ENCODE measurements at places on chromosomes 2 and 18. TPM values are rescaled to one million over a fixed set of nuclear protein-coding genes. Genes with fewer than 3 reads are reported as not detected.
A peak's percentile ranks its signal among the peaks of the same experiment; 100 is the strongest.

The SKOR2 gene
- total RNA-seq, result not detected

The MGAT4A gene
- 13.2 TPM for total RNA-seq

The MROH2A gene
- total RNA-seq, result not detected

GRCh38 chr2:151973013-151973900 lies 125.6 kb downstream of the CACNB4 start:
- no peak for DNase-seq
- peaks cover 10% of the 10 kb centered on the region for H3K4me1 ChIP-seq
- H3K4me3 ChIP-seq, result no peak overlapping the region
- H3K36me3 ChIP-seq, result no peaks in the 10 kb centered on the region

DNA sequence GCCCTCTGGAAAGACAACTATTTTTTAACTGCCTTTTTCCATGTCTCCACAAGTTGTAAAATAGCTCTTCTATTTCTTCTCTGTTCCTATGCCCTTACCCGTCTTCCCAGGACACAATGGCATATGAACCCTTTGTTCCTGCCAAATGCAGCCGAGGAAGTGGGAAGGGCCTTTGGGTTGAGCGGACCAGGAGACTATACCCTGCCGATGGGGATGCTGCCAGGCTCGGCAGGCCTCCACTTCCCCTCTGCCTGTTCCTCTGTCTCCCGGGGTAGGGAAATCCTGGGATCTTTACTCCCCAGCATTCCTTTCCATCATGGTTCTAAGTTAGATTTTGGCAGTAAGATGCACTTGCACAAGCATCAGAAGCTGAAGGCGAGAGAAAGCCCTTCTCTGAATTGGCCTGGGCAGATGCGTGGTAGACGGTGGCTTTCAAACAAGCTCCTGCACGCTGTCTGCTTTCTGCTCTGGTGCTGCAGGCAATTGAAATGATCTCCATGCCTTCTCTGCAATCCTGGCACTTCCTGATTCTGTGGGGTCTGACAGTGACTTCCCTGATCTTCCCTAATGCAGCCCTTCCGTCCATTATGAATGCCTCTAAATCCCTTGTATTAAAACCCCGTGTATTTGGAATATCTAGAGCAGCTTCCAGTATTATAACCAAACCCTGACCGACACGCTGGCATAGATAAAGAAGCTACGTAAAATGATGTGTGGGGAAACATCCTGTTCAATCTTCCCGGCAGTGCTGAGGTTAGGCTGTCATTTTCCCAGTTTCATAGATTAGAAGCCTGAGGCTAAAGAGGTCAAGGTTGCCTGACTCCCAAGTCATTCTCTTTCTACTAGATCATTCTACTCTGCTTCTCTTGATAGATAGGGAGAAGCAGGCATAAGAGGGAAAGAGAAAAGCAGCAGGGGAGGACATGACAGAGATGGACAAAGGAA lies 69.8 kb downstream of the MCFD2 start:
- no peaks in the 10 kb centered on the region for H3K36me3 ChIP-seq
- H3K27me3 ChIP-seq, result no peaks in the 10 kb centered on the region
- peak overlapping the region; percentile 91 for H3K27ac ChIP-seq
- DNase-seq, result peak; percentile 57
- H3K4me3 ChIP-seq, result no peak overlapping the region

DNA sequence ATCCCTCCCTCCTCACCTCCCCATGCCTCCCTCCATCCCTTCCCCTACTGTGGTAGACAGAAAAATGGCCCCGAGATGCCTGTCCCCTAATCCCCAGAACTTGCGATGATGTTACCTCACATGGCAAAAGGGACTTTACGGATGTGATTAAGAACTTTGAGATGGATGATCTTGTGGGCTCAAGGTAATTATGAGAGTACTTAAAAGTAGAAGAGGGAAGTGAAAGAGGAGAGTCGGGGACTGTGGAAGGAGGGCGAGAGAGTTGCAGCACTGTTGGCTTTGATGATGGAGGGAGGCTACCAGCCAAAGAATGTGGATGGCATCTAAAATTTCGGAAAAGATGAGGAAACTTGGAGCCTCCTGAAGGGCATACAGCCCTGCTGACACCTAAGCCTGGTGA lies 66.5 kb downstream of the AGAP1 start:
- DNase-seq, result no peak
- no peaks in the 10 kb centered on the region for H3K4me1 ChIP-seq
- H3K27me3 ChIP-seq, result no peaks in the 10 kb centered on the region
- H3K4me3 ChIP-seq, result no peak overlapping the region
- H3K36me3 ChIP-seq, result no peaks in the 10 kb centered on the region
- no peak overlapping the region for H3K27ac ChIP-seq

DNA sequence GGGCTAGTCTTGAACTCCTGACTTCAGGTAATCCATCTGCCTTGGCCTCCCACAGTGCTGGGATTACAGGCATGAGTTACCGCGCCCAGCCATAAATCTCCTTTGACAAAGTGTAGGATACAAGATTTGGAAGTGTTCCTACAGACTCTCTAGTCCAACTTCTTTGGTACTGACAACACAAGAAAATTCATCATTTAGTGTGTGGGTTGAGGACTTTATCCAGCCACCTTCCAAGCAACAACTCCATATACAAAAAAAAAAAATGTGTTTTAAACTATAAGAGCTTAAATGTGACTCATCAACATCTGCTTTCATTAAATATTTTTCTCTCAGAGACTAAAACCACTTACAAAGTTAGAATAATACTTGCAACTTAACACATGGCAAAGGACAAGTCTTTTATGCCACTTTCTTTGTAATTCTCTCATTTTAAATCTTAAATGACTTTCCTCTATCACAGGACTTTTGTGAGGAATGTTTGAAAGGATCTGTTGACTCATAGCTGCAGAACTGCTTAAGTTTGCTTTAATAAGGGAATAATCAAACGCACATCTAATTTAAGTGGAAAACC lies 46.2 kb upstream of the ITGAV start:
- H3K4me3 ChIP-seq, result no peak overlapping the region
- peak overlapping the region; percentile 77 for H3K27ac ChIP-seq
- no peaks in the 10 kb centered on the region for H3K36me3 ChIP-seq
- peaks cover 22% of the 10 kb centered on the region for H3K4me1 ChIP-seq
- DNase-seq, result no peak
- H3K27me3 ChIP-seq, result no peaks in the 10 kb centered on the region

GRCh38 chr18:56421647-56422046 lies 216.7 kb downstream of the TXNL1 start:
- no peaks in the 10 kb centered on the region for H3K4me1 ChIP-seq
- no peaks in the 10 kb centered on the region for H3K27me3 ChIP-seq
- no peak overlapping the region for H3K4me3 ChIP-seq
- no peaks in the 10 kb centered on the region for H3K36me3 ChIP-seq

- no peaks in the 10 kb centered on the region for H3K4me1 ChIP-seq
- H3K36me3 ChIP-seq, result no peaks in the 10 kb centered on the region
- no peak overlapping the region for H3K27ac ChIP-seq
- H3K27me3 ChIP-seq, result no peaks in the 10 kb centered on the region
These were observed 23.0 kb upstream of the MSGN1 start for GRCh38 chr2:17793296-17793695.

DNA sequence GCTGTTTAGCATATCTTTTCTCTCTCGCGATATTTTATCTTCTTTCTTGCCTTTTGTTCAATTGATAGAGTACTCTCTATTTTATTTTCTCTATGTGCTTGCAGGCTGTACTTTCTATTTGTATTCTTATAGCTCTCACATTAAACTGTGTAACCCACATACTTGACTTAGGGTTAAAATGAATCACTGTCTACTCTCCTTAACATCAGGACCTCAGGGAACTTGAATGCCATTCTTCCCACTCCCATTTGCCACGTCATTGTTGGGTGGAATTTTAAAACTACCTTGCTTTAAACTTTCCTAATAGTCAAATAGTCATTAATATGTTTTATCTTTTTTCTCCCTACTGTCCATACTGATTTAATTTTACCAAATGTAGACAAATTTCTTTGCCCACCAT lies 269.7 kb downstream of the ALPK2 start:
- H3K27me3 ChIP-seq, result no peaks in the 10 kb centered on the region
- no peaks in the 10 kb centered on the region for H3K36me3 ChIP-seq
- H3K27ac ChIP-seq, result no peak overlapping the region
- no peaks in the 10 kb centered on the region for H3K4me1 ChIP-seq
- DNase-seq, result no peak

GRCh38 chr2:22894761-22895160 lies 490.2 kb upstream of the KLHL29 start:
- H3K27me3 ChIP-seq, result no peaks in the 10 kb centered on the region
- no peaks in the 10 kb centered on the region for H3K4me1 ChIP-seq
- DNase-seq, result no peak

GRCh38 chr2:88059979-88060906 lies 4.7 kb upstream of the KRCC1 start:
- no peak overlapping the region for H3K4me3 ChIP-seq
- no peaks in the 10 kb centered on the region for H3K27me3 ChIP-seq
- no peak overlapping the region for H3K27ac ChIP-seq

DNA sequence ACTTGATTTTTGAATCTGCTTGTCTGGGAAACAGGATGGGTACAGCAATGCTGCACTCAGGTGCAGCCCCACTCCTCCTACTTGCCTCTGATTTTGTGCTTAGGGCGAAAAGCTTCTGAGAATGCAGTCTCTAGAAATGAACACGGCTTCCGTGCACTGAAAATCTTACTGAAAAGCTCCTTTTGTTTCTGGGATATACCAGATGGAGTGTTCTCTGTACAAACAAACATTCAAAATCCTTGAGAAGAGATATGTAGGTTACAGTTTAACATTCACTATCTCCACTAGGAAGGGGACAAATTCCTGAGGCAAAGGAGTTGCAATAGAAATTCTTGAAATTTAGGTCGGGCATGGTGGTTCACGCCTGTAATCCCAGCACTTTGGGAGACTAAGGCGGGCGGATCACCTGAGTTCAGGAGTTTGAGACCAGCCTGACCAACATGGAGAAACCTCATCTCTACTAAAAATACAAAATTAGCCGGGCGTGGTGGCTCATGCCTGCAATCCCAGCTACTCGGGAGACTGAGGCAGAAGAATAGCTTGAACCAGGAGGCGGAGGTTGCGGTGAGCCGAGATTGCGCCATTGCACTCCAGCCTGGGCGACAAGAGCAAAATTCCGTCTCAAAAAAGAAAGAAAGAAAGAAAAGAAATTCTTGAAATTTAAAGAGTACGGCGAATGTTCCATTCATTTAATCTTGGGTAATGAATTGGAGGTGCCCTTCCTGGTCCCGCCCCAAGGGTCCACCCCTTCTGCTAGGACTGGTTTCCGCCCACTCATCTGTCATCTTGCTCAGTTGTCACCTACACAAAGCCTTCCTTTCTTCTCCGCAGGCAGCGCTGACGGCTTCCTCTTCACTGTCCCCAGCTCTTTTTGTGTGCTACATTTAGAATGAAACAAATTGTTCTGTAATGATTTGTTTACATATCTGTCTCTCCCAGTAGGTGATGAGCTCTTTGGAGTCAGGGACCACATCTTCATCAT lies 92.4 kb downstream of the SOCS6 start:
- no peak for DNase-seq
- peak overlapping the region; percentile 9 for H3K27ac ChIP-seq
- no peak overlapping the region for H3K4me3 ChIP-seq
- no peaks in the 10 kb centered on the region for H3K4me1 ChIP-seq
- no peaks in the 10 kb centered on the region for H3K36me3 ChIP-seq
- H3K27me3 ChIP-seq, result no peaks in the 10 kb centered on the region

GRCh38 chr18:39840406-39840805 lies 2114.6 kb upstream of the PIK3C3 start:
- no peak for DNase-seq
- no peak overlapping the region for H3K4me3 ChIP-seq
- H3K27ac ChIP-seq, result no peak overlapping the region
- H3K4me1 ChIP-seq, result peaks cover 11% of the 10 kb centered on the region

DNA sequence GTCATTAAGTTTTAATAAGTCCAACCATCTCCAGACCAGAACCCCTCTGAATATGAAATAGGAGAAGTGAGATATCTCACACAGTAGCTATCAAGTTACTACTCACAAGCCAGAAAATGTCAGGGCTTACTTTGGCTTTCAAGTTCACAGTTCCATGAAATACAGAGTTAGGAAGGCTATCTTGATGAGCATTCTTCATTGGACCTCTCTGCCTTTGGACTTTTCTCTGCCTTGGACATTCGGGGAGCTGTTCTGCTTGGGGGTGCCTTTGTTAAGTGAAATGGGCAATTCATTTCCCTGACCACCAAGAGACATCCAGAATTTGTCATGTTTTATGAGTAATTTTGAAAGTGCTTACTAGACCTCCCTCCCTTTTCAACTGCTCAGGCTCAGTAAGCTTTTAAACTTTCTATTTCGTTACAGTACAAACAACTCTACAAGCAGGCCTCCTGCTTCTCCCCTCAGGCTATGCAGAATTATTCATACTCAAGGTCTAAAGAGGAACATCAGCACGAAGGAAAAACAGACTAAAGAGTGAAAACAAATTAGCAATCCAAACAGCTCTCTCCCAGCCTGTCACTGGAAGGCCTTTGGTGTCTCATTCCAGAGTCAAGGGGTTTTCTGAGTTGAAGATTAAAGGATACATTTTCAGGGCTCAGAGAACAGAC lies 95.3 kb downstream of the MREG start:
- H3K4me3 ChIP-seq, result no peak overlapping the region
- peaks cover 7% of the 10 kb centered on the region for H3K4me1 ChIP-seq
- no peak for DNase-seq
- H3K27ac ChIP-seq, result no peak overlapping the region
- H3K36me3 ChIP-seq, result no peaks in the 10 kb centered on the region

DNA sequence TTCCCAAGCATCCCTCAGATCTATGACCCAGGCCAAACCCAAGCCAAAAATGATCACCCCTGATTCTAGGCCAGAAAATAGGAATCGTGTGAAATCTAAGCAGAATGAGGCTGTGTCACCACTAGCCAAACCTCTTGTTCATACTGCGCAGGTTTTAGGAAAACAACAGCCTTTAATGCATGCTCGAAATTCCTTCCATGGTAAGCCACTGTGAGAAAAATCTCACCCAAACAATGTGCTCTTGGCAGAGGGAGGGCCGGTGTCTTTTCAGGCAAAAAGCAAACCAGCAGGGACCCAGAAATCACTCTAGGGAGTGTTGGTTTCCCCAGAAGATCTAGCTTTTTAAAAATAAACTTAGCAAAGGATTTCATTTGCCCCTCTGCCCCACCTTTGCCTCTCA lies 71.2 kb upstream of the FOSL2 start:
- no peaks in the 10 kb centered on the region for H3K36me3 ChIP-seq
- no peaks in the 10 kb centered on the region for H3K27me3 ChIP-seq
- DNase-seq, result no peak
- H3K4me3 ChIP-seq, result no peak overlapping the region
- H3K4me1 ChIP-seq, result peaks cover 41% of the 10 kb centered on the region

DNA sequence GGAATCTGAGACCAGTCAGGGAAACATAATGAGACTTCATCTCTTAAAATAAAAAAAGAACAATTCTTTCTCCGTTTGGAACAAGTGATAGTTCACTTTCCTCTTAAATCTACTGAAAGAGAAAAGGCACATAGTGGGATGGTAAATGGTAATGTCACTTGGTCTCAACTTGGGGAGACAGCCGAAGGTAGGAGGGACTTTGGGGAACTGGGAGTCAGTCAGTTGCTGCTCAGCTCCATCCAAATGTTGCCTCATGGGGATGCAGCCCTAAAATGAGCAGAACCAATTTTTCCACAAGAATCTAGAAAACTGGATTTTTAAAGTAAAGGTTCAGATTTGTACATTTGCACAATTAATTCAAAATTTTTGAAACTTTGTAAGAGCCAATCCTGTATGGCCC lies 19.2 kb downstream of the RASGRP3 start:
- no peak overlapping the region for H3K27ac ChIP-seq
- H3K4me3 ChIP-seq, result no peak overlapping the region
- peaks cover 3% of the 10 kb centered on the region for H3K27me3 ChIP-seq
- no peaks in the 10 kb centered on the region for H3K36me3 ChIP-seq
- no peaks in the 10 kb centered on the region for H3K4me1 ChIP-seq

GRCh38 chr18:62767836-62768557 lies 52.7 kb downstream of the PHLPP1 start:
- no peaks in the 10 kb centered on the region for H3K36me3 ChIP-seq
- DNase-seq, result no peak
- peak overlapping the region; percentile 78 for H3K27ac ChIP-seq
- no peak overlapping the region for H3K4me3 ChIP-seq
- no peaks in the 10 kb centered on the region for H3K27me3 ChIP-seq
- peaks cover 47% of the 10 kb centered on the region for H3K4me1 ChIP-seq
